Stromal cell of bone marrow (primary cell): ENCODE measurements at places on chromosomes 7 and 10.

- peak; percentile 59 for DNase-seq
These were observed 361.8 kb upstream of the MGMT start for GRCh38 chr10:129105266-129105665.

DNA sequence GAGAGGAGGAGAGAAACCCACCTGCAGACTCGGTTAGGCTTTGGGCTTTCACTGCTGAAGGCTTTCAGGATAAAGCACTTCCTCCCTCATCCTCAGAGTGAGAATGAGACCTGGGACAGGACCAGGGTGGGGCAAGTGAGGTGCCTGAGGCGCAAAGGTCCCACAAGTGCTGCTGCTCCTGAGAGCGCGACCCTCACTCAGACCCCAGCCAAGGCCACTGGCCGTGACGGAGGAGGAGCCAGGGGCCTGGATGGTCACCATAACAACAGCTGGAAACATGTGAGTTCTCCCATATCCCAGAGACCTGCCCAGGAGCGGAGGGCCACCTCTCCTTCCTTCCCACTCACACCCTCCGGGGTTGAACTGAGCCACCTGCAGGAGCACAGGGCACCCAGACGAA lies 46.9 kb upstream of the MKRN1 start:
- no peak for DNase-seq

DNA sequence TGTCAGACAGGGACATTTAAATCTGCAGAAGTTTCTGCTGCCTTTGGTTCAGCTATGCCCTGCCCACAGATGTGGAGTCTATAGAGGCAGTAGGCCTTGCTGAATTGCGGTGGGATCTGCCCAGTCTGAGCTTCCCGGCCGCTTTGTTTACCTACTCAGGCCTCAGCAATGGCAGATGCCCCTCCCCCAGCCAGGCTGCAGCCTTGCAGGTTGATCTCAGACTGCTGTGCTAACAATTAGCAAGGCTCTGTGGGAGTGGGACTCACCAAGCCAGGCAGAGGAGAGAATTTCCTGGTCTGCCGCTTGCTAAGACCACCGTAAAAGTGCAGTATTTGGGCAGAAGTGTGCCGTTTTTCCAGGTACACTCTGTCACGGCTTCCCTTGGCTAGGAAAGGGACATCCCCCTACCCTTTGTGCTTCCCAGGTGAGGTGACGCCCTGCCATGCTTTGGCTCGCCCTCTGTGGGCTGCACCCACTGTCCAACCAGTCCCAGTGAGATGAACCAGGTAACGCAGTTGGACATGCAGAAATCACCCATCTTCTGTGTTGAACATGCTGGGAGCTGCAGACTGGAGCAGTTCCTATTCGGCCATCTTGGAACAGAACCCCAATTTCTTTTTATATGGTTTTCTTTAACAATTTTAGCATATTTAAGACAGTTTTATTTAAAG lies 28.4 kb upstream of the VWDE start:
- no peak for DNase-seq

GRCh38 chr7:116616555-116617059 lies 55.4 kb upstream of the MET start:
- DNase-seq: no peak

DNA sequence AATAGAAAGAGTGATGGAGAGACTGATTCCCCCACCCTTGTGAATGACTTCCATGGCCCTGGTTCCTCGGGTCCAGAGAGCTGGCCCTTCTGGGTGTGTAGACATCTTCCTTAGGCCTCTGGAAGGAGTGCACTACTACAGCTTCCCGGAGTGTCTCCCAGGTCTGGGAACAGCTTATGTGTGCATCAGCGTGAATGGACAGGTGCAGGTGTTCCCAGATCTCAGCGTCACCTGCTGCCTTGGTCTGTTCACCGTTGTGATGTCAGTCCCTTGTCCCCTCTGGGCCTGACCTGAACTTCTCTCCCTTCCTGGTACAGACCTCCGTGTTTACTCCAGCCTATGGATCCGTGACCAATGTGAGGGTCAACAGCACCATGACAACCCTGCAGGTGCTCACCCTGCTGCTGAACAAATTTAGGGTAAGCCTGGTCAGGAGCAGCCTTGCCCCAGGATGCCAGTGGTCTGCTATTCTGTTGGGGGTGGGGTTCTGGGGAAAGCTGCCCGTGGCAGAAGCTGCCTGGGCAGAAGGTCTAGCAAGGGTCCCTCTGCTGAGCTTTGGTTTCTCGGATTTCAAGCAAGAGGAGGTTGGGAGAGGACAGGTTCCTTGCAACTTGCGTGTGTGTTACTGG lies 10.5 kb upstream of the DEPP1 start:
- no peak for DNase-seq

DNA sequence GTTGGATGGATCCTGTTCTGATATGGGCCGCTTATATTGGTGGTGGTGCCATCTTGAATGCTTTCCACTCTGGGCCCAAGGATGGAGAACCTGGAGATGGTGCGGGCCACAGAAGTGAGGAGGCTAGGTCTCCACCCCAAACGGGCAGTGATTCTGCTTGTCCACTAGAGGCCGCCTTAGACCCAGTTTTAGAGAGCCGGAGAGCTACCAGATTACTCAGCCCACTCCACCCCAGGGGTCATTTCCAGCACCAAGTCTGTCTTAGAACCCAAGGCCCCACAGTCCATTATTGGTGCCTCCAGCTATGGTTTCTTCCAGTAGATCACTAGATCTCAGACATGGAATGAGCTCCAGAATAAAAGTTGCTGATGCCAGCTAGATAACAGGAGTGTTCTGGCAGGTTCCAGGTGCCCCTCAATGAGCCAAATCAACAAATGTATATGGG lies 11.8 kb upstream of the CAMK2G start:
- DNase-seq: peak; percentile 68

- DNase-seq: peak; percentile 6
These were observed 41.9 kb downstream of the MGAM2 start for GRCh38 chr7:142153400-142153799.

GRCh38 chr7:80135309-80136104 lies 876 bp downstream of the GNAI1 start:
- no peak for DNase-seq

- DNase-seq: peak; percentile 59
These were observed at the start of gene CAMK1D for GRCh38 chr10:12348870-12349628. Gene CAMK1D, plus strand, starts transcription at chr10:12349547.
